ENCODE measurements at places on chromosomes 3 and 15.

DNA sequence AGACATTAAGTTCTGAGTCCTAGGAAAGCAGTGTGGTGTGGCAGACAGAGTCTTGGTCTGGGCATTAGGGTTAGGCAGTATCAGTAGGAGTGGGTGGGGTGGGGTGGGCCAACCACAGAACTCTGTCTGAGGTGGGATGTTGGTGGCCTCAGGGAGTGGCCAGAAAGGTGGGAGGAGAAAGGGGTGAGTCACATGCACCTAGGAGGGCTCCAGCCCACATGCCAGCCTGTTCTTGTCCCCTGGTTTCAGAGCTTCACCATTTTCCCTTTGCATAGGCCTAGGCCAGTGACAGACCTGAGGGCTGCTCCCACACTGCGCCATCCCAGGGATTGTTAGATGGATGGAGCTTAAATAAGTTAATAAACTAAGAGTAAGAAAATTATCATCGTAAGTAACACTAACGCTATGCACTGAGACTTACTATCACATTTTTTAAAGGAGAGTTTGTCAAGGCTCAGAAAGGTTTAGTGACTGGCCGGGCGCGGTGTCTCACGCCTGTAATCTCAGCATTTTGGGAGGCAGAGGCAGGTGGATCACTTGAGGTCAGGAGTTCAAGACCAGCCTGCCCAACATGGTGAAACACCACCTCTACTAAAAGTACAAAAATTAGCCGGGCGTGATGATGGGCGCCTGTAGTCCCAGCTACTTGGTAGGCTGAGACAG is 33.8 kb downstream of the DNASE1L3 start:
- DNase-seq: no peak

DNA sequence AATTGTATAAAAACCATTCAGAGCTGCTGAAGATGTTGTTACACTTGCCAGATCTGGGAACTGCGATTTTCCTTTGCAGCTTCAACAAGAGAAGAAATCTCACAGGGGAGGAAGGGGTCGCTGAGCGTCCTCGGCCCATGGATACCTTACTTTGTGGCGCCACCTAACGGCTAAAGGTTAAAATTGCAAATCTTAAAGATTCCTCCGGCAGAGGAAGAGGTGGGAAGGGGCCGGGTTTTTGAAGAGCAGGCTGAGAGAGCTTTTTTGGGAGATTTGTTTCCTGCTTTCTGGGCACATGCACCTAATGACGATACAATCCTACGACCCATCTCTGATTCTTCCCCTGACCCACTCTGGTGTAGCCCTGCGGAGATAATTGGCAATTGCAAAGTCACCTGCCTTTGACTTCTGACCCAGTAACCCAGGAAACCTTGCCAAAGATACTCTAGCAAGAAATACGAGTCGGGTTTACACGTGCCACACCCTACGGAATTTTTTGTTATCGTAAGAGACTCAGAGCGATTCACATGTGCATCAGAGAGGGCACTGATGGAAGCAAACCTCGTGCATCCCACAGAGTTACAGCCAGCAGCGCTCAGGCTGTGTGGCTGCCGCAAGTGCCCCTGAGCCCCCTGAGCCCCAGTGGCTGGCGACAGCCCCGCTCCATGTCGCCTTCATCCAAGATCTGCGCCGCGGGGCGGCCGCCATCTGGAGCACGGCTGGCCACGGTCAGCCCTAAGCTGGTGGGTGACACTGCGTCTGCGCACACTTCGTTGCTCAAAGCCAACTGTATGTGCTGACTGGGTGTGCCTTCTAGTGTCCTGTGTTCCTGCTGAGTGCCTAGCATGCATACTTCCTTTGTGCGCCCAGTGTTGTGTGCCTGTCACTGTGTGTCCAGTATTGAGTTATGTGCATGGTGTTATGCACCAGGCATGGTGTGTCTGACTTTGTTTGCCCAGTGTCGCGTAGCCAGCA is 55.2 kb upstream of the CHRNA7 start:
- DNase-seq: no peak

- DNase-seq: no peak
Measured at GRCh38 chr15:97875513-97876280, 84.8 kb upstream of the ARRDC4 start.

DNA sequence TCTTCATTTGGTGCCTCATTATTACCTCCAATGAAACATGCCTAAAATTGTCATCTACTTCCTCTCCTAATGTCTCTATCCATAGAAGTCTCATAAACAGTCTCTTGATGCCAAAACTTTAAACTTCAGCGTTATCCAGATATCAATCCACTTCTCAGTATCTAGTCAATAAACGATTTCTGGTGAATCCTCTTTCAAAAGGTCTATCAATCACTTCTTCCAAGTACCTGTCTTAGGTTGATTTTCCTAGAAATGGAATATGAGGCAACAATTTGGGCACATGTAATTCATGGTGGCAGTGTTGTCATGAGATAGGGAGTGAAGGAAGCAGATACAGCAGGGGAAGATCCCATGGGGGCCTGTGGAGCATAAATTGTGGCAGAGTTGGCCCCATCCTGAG is 348.5 kb upstream of the POU1F1 start:
- no peak for DNase-seq

DNA sequence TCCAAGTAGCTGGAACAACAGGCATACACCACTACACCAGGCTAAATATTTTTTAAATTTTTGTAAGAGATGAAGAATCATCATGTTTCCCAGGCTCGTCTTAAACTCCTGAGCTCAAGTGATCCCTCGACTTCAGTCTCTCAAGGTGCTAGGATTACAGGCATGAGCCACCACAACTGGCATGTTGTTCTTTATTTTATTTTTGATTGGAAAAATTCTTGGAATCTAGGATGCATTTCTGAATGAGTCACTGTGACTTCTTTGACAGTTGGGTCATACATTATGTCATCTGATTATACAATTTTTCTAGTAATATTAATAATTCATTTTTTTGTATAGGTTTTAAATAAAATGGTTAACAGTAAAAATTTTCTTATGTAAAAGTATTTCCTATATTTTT is 870.2 kb downstream of the SI start:
- no peak for DNase-seq

- no peak for DNase-seq
Measured at GRCh38 chr15:81155375-81156218, 21.5 kb downstream of the CFAP161 start.

DNA sequence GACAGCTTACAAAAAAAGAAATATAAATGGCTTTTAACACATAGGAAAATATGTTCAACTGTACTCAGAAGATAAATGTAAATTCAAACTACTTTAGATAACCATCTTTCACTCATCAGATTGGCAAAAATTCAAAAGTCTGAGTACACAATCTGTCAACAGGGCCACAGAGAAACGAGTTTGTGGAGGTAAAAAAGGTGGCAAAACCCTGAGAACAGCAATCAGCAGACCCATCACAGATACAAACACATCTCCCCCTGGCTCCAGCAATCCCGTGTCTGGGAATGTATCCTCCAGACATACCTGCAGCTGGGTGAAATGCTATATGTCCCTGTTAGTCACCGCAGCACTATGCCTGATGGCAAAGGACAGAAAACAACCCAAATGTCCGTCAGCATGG is 149.5 kb downstream of the OSBPL10 start:
- no peak for DNase-seq

GRCh38 chr15:83092309-83092976 is 15.0 kb upstream of the TM6SF1 start:
- DNase-seq: no peak

GRCh38 chr15:100778831-100779288 is 100.8 kb upstream of the ALDH1A3 start:
- no peak for DNase-seq

DNA sequence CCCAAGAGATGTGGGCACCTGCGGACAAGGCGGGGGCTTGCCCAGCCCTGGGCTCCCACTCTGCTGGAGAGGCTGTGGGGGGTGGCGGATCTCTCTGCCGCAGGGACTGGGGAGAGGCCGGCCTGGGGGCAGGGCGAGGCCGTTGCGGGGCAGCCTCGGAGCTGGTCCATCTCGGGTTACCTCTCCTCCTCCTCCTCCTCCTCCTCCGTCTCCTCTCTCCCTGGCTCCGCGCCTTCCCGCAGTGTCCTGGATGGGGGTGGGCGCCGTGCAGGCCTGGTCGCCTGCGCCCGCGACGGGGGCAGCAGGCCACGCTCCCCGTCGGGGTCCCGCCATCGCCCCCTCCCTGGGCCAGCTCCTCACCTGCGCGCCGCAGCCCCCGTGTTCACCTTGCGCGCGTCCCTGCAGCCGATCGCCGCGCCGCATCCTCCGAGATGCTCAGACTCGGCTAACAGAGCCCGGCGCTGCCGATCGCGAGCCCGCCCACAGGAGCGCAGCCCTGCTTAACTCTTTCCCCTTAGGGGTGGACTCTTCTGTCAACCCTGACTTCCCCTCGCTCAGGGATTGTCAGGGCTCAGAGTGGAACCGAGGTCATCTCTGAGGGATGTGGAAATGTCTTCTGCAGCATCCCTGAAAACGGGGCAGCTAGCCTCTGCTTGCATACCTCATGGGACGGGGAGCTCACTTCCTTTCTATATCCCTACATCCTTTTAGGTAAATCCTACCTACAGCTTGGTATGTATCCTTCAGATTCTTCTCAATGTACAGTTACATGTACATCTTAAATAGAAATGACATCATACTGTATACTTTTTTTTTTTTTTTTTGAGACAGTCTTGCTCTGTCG is at the start of gene PRRT3:
Gene PRRT3 (minus strand): TSS at position 447 of the 844 bp plus-strand sequence. CDS start 2,293 bp downstream, outside the sequence.
- DNase-seq: peak; percentile 34

DNA sequence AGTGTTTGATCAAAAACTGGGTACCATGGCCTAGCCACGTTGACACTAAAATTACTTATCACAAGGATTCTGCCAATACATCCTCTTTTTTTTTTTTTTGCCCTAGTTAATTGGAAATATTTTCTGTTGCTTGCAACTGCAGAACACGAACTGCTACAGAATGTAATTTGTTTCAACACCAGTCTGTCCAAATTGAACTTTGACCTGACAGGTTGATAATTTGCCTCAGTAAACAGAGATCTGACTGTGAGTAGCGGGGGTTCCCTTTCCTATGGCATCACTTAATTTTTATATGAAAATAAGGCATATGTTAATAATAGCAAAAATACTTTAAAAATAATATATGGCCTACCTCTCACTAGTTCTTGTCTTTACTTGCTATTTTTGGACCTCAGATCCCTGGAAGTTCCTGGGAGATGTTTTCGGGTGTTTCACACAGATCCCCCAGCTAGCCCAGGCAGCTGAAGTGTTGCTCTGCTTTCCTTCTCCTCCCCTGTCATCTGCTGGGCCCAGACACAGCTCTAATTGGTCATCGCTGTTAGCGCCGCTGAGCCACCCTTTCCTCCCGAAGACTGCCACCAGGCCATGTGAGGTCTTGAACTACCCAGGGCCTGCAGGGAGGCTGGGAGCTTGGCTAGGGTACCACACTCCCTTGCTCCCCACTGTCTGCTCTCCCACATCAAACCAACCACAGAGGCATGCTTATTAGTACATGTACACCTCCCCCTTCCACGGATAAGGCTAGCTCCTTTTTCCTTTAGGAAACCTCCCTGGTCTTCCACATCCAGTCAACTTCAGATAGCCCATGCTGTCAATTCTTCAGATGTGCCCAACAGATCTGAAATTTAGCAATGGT is 89.8 kb upstream of the RNF7 start:
- DNase-seq: no peak

Data from central memory CD8-positive, alpha-beta T cell (primary cell).